CD4-positive, alpha-beta T cell treated with Interleukin-1 beta for 1 hour (primary cell): ENCODE measurements at places on chromosomes 3 and 15.

GRCh38 chr15:76336254-76337058 lies at the start of gene ISL2:
Gene ISL2, plus strand, starts transcription at chr15:76336773. Its CDS starts 111 bp downstream, at chr15:76336884.
- DNase-seq = peak; percentile 67

DNA sequence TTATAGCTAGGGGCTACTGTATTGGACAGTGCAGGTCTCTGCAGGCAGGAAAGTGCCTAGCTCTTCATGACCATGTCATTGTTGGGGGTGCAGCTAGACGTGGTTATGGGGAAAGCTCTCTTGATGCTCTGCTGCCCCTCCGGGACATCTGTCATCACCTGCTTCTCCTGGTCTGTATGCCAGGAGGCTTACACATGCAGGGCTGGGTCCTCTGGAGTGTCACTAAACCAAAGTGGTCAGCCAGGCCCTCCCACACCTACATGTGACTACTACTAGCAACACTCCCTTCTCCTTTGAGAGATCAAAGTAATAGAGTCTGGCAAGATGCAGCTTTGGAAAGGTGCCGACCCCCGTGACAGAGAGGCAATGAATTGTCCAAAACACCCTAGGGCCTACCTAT lies 98.5 kb downstream of the SST start:
- DNase-seq = no peak

DNA sequence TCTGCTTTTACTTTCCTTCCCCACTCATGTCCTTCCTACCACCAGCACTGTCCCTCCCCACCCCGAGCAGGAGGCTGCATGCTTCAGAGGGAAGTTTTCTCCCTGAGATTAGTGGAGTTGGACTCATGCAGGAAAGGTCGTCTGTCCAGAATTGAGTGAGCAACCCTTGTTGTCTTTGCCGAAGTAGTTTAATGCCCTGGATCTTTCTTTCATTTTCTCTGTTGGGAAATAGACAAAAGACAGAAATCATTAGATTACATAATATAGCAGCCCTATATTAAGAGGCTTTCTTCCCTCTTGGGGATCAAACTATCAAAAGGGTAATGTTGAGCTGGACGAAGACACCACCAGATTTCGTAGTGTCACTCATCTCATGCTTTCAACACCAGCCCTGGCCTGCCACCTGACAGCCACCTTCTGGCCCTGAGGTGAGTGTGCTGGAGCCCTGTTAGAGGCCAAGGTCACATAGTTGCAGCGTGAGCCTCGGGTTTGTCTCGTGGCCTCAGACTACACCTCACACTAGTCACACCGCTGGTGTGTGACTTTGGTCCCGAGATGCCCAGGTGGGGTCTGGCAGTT lies 231.0 kb downstream of the ITPR1 start:
- DNase-seq = no peak

DNA sequence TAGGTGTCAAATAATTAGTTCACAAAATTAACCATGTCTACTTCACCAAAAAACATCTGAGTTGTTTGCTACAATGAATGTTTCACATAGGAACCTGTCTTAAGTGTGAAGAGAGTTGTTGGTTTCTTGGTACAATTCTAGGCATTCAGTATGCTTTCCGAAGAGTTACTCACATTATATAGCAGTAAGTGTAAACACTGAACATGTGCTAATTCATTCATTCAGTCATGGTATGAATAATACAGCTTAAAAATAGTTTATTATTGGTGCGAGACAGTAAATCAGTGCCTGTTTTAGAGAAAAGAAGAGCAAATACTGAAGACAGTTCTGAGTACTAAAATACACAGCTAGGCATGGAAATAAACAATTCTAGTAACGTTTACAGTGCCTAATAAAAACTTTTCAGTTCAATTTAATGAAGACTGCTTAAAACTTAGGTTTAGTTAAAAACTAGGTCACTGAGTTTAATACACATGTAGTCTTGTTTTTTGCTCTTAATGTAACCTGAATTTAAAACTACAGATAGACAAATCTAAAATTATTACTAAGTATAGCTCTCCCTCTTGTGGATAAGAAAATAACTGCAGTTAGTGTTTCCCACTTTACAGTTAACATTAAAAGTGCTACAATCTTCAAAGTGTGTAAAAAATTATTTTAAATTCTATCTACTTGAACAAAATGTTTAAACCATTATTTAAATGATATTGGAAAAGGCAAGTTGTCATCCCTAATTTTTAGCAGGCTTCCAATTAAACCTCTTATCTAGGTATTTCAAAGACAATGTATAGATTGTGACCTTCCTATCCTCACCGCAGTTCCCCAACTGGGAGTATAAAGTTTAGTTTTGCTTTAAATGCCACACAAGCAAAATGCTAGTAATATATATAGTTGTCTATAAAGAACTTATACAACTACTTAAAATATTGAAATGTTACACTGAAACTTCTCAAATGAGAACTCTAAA lies 20.1 kb upstream of the ZCWPW2 start:
- peak; percentile 63 for DNase-seq

GRCh38 chr15:37094333-37094914 lies 5.9 kb downstream of the MEIS2 start:
- DNase-seq = no peak

GRCh38 chr3:31165399-31165860 lies 271.0 kb upstream of the GADL1 start:
- no peak for DNase-seq

GRCh38 chr15:98551936-98552562 lies 96.3 kb upstream of the IGF1R start:
- DNase-seq = no peak

DNA sequence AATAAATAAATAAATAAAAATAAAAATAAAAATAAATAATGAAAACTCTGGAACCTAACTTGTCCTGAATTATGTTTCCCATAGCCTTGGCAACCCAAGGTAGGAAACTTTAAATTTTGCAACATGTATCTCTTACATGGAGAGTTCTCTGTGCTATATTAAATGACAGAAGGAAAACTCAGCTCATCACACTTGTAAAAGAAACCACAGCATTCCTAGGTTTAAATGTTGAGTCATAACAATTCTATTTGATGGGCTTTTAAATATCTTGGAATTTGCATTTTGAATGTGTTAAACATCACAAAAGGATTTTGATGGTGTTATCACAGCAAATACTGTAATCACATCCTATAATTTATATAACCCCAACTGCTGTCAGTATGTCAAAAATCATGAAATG lies 144.2 kb downstream of the LRTM1 start:
- DNase-seq = no peak

- no peak for DNase-seq
Measured at GRCh38 chr15:27686971-27687370, 412.1 kb downstream of the OCA2 start.

- DNase-seq = peak; percentile 76
Measured at GRCh38 chr15:41904541-41905005, 10.7 kb upstream of the SPTBN5 start.

- DNase-seq = no peak
Measured at GRCh38 chr3:34013818-34014570, 215.6 kb downstream of the PDCD6IP start.

- DNase-seq = no peak
Measured at GRCh38 chr15:100330221-100330620, 11.6 kb downstream of the ADAMTS17 start.

GRCh38 chr3:16390581-16390980 lies 122.9 kb downstream of the RFTN1 start:
- DNase-seq = no peak

- no peak for DNase-seq
Measured at GRCh38 chr3:130770644-130771043, 24.0 kb upstream of the PIK3R4 start.

- DNase-seq = no peak
Measured at GRCh38 chr3:11074451-11074850, 79.8 kb upstream of the HRH1 start.

DNA sequence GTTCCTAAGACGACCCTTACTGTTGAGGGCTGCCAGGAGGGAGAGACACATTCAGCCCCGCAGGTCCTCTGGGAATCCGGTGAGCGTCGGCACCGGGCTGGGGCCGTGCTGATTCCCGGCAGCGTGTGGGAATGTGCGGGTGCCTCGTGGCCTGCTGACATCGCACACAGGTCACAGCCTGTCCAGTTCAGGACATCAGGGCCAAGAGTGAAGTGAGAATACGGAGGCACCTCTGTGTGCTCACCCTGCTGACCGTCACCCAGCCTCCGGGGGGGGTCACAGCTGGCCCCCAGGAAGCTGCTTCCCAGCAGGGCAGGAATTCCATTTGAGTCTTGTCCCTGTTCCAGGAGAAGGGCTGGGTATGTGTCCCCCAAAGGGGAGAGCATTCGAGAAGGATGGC lies 53.6 kb downstream of the PGPEP1L start:
- DNase-seq = no peak

DNA sequence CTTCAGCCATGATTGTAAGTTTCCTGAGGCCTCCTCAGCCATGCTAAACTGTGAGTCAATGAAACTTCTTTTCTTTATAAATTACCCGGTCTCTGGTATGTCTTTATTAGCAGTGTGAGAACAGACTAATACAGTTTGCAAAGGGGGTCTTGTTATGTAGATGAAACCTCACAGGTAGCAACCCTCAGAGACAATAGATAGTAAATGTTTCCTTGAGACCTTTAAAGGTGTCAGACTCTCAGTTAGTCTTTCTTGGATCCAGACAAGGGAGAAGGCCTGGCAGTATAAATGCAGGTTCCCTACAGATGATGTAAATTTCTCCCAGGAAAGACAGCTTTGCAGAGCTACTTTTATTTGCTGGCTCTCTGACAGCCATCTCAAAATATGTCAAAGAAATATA lies 510.8 kb downstream of the AGBL1 start:
- DNase-seq = no peak

DNA sequence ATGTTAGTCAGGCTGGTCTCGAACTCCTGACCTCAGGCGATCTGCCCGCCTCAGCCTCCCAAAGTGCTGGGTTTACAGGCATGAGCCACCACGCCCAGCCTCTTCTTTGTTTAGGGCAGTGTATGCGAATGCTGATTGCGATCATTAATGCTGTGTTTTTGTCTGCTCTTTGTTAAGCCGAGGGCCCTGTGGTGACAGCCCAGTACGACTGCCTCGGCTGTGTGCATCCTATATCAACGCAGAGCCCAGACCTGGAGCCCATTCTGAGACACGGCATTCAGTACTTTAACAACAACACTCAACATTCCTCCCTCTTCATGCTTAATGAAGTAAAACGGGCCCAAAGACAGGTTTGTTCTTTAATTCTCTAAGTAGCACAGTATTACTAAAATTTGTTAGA lies 7.8 kb downstream of the KNG1 start:
- DNase-seq = no peak

DNA sequence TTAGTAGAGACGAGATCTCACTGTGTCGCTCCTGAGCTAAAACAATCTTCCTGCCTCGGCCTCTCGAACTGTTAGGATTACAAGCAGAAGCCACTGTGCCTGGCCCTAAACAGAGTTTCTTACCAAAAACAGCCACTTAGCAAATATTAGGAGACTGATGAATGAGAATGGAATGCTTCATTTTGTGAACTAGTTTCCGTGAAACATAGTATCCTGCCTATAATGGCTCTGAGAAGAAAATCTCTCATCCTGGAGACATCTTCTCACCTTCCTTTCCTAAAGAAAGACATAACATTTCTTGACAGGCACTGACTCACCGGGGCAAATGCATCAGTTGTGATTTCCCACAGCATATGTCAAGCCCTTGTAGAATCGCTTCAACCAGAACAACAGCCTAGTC lies 44.9 kb downstream of the GJD2 start:
- no peak for DNase-seq

GRCh38 chr3:182248349-182248880 lies 536.7 kb downstream of the SOX2 start:
- DNase-seq = no peak

DNA sequence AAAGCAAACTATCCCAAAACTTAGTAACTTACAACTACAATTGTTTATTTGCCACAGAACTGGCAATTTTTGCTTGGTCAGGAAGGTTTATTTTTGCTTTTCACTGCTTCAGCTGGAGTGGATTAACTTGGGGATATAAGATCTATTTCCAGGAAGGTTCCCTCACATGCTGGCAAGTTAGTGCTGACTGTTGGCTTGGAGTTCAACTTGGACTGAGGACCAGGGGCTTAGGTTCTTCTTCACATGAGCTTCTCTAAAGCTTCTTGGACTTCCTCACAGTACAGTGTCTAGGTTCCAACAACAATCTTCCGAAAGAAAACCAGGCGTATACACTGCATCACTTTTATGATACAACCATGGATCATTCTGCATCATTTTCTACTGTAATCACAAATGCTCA lies 264.4 kb downstream of the CHL1 start:
- no peak for DNase-seq

DNA sequence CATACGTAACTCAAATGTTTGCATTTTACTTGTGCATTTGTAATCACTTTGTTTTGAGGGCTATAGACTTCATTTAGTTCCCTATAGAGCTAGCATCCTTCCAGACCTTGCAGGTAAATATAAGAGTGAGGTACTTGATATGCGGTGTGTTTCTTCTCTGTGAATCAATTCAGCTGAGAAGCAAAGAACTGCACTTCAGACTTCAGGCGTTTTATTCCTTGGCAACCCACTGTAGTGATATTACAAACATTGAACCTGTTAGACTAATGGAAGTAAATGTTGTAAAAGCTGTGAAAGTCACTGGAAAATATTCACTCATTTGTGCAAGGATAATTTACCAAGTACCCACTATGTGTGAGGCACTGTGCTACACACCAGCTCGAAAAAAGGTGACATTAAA lies 94.1 kb upstream of the CHL1 start:
- no peak for DNase-seq

DNA sequence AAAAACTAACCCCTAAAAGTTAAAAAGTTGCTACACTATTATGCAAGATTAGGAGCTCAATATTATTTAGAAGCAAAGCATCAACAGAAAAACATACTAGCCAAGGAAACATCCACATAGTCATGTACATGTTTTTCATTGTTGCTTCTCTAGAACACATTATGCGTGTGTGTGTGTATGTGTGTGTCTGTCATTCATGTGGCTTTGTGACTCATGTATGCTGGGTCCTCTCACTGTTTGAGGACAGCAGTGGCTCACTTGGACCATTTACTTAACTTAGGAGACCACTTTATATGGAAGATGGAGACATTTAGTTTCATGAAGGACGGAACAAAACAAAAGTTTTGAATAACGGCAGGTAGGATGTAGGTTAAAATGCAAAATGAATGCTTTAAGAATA lies 219.4 kb upstream of the THBS1 start:
- DNase-seq = no peak

DNA sequence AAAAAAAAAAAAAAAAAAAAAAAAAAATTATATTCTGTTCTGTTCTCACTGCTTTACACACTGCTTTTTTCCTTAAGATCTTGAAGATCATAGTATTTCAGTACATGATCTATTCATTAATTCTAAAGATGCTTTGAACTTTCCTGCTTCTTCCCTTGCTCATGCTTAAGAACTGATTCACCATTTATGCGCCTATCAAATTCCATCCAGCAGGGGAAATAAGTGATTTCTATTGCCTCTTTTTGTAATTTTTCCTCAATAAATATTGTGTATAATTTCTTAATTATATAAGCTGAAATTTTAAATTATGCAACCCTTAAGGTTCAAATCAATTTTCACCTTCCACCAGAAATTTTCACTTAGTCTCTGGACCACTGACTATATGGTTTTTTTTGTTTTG lies 10.6 kb downstream of the DENND6A start:
- no peak for DNase-seq
